Fibroblast of villous mesenchyme (primary cell): ENCODE measurements at places on chromosomes 6 and 20.

GRCh38 chr6:168128631-168129291 is 49.7 kb upstream of the FRMD1 start:
- no peak for DNase-seq

- DNase-seq = no peak
These were observed 314.8 kb downstream of the QKI start for GRCh38 chr6:163729127-163729872.

DNA sequence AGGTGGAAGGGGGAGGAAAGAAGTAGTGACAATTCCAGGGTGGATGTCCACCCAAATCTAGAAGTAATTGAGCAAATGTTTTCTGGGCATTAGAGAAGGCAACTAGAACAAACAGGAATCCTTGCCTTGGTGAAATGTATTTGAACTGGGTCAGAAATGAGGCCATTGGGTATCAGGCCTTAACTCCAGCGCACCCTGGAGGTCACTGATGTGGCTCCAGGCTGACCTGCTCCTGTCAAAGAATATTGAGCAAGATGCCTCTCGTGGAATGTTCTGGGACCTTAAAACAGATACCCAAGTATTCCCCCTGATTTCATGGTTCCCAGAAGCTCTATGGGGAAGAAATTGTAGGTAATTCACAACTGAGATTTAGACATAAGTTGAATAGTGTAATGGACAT is 6.9 kb downstream of the HLA-DPB1 start:
- peak; percentile 9 for DNase-seq

- no peak for DNase-seq
These were observed 201.0 kb upstream of the CST7 start for GRCh38 chr20:24747881-24748595.

- no peak for DNase-seq
These were observed 10.0 kb downstream of the PKIG start for GRCh38 chr20:44592366-44592765.

DNA sequence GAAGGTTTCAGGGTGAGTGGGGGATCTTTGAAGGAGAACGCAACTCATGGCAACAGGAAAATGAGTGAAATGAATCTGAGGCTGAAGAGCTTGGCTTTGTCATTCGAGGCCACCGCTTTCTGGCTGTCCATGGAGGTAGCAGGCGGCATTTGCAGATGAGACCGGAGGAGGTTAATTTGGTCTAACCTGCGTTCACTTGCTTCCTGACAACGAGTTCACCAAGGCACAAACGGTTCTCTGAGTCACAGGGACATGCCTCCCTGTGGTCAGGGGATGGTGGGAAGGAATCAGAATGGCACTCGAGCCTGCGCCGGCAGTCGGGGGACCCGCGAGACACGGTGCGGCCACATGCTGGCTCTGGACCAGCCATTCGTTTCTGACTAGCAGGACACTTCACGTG is 75.0 kb downstream of the IRF4 start:
- no peak for DNase-seq

DNA sequence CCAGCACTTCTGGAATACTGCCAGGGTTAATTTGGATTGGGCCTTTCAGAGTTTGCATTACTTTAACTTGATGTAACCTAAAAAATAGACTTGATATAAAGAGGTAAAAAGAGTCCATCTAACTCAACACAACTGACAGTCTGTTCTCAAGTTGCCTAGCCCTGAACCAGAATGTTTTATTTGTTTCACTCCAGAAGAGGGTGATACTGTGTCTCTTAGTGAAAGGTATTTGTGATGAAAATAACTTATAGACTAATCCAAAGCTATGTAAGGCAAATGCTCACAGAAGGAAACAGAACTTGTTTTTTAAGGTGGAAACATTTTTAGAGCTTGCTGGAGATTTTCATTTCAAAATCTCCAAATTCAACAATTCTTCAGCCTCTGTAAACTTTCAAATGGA is 469.1 kb upstream of the RUNX2 start:
- no peak for DNase-seq

- no peak for DNase-seq
These were observed 270.8 kb downstream of the CDKAL1 start for GRCh38 chr6:20805021-20805420.

DNA sequence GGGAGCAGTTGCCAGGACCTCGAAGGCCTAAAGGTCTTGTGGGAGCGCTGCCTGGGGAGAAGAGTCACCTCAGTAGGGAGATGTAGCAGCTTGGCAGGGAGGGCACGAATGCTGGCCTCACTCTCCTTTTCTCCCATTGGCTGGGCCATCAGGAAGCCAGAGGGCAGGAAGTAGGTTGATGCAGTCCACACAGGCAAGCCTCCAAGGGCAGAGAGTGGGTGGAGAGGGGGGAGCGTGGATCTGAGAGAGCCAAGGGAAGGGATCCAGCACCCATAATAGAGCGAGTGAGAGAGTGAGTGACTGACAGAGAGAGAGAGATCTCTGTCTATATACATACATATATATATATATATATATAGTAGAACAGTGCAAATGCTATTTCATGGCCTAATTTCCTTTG is 215.3 kb upstream of the LRFN2 start:
- no peak for DNase-seq

DNA sequence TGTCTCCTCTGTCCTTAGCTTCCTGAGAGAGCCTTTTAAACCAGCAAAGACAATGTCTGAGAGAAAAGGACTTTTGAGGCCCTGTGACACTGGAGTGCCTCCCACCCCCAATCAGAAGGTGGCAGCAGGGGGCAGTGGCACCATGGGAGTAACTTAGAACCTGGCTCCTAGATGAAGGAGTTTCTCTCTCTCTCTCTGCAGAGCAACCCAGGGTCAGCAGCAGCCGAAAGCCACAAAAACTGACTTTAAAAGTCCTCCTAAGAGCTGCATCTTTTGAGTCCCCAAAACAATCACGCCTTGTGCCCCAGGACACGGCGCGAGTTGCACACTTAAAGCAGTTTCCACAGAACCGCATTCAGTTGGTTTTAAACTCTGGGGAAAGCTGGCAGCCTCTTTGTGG is 5.3 kb upstream of the TCP11 start:
- DNase-seq = peak; percentile 48

- no peak for DNase-seq
These were observed 12.6 kb upstream of the SLC23A2 start for GRCh38 chr20:5013682-5014447.

- DNase-seq = no peak
These were observed 541.9 kb upstream of the SPTLC3 start for GRCh38 chr20:12466915-12467314.

DNA sequence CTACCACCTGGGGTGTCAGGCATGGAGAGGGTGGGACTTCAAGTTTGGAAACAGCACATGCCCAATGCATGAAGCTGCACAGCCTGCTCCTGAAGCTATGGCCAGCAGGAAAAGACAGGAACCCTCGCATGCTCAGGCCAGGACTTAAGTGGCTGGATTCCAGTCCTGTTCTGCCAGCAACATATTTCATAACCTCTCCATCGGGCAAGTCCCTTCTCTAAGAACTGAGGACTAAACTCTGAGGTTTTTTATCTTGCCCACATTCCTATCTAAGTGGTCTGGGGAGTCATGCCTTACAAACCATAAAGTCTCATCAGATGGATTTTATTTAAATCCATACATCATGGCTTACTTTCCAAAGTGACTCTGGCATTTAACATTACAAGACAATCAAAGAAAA is 27.5 kb upstream of the AGPAT4 start:
- peak; percentile 93 for DNase-seq

- peak; percentile 36 for DNase-seq
These were observed 1.0 kb downstream of the TRERF1 start for GRCh38 chr6:42450477-42451332.

- peak; percentile 80 for DNase-seq
These were observed 10.8 kb upstream of the BFSP1 start for GRCh38 chr20:17541996-17542395.

DNA sequence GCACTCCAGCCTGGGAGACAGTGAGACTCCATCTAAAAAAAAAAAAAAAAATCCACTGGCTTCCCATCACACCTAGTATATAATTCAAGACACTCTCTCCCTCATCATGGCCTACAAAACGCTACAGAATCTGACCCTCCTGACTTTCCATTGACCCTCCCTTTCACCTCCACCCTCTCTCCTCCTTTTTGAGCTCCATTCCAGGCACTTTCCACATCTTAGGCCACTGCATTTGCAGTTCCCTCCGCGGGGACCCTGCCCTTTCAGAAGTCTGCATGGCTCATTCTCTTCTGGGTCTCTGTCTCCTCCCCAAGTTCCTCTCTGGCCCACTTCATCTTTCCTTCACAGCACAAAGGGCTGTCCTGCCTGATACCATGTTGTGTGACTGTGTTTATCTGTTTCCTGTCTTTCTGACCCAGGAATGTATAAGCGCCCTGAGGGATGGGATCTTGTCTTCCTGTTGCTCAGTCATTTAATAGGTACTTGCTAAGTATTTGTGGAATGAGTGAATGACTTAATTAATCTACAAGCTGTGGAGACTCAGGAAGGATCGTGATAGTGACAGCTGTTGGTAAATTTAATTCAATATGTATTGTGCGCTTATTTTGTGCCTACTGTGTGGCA is 35.2 kb downstream of the NCR2 start:
- no peak for DNase-seq

DNA sequence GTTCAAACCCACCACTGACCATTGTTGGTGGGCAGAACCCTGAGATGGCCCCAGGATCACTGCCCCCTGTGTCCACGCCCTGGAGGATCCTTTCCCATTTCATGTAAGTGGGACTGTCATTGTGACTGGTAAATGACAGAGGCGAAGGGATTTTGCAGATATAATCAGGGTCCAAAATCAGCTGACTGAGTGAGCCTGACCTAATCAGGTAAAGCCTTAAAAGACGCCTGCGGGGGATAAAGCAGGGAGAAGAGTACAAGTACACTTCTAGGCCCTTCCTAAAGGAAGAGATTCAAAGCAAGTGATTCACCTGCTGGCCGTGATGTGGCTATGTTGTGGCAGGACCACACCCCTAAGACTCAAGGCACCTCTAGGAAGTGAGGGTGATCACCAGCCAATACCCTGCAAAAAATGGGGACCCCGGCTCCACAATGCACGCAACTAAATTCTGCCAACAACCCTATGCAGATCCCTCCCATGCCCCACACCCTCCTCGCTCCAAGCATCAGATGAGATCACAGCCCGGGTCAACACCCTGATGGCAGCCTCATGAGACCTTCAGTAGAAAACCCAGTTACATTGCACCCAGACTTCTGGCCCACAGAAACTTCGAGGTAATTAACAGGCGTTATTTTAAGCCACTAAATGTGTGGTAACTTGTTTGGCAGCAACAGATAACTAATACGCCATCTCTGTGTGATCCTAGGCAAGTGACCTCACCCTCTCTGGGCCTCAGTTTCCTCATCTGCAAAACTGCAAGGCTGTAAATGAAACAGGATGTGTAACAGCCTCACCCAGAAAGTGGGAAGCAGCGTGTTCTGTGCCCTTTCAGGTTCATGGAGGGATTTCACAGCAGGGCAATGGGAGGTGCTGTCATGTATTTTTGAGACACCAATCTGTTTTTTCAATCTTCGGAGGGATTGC is 11.3 kb downstream of the PREX1 start:
- DNase-seq = no peak

- no peak for DNase-seq
These were observed 9.8 kb downstream of the NEDD9 start for GRCh38 chr6:11222385-11223277.

- peak; percentile 57 for DNase-seq
These were observed 40.9 kb downstream of the ZFP64 start for GRCh38 chr20:52150440-52151258.

DNA sequence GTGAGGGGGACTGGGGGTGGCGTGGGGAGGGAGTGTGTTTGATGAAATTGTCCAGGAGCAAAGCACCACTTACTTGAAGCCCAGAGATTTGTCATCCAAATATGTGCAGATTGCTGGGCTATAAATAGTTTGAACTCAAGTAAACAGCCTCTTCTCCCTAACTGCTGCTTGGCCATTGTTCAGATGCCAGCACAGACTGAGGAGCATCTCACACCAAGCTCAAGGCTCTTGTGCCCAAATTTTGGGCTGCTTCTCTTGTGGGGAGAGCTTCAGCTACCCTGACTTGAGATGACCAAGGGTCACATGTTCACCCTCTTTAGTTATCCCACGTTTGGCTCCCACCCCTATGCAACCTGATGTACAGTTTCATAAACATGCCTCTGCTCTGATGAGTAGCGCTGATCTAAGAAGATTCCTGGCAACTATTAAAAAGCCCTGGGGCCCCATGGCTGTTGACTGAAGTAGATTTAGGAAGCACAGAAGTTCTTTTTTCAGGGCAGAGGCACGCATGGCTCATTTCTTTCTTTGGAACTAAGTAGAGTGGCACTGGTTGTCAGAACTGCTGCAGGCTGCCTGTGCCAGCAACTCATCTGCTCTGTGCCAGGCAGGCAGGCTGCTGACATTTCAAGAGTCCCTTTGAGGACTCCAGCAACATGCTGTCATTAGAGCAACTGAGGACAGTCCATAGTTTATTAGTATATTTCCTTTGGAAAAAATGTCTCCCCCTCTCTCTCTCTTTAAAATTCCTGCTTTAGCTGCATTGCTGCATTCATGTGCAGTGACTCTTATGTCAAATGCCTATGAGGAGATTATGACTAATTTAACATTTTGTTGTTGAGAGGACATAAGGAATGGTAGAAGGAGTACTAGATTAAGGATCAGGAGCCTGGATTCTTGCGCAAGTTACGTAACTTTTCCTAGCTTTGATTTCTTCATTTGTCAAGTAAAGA is 9.6 kb upstream of the PKIG start:
- DNase-seq = peak; percentile 90

GRCh38 chr20:38113401-38114325 is 51.4 kb downstream of the TGM2 start:
- DNase-seq = peak; percentile 73

- DNase-seq = no peak
These were observed 104.3 kb downstream of the SLC23A2 start for GRCh38 chr20:4896971-4897497.

DNA sequence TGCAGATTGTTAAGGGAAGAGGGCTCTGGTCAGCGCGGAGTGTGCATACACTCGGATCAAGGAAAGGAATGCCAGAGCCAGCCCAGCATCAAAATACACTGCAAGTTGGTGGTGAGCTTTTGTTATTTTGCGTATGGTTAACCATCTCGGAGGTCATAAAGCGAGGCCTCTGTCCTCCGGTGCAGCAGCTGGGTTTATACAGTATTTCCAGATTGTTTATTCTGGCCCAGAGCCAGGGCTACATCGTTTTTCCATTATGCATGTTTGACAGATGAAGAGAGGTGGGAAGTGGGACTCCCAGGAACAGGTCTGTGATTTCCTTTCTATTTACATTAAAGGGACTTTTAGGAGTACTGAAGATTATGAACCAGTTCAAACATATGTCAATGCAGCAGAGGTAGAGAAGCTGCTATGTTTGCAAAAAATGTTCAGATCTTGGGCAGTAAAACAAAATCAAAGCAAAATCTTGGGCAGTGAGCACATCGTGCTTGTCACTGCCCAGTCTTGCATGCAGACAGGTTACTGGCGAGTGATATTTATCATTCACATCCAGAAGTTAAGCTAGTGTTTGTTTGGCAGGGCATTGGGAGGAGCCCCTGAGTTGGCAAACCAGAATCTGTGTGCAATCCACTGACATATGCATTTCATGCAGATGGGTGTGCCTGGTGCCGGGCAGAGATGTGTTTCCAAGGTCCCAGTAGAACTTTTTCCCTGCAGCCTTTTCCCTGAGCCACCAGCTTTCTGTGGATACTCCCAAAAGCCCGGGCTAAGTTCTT is 256.3 kb upstream of the TAB2 start:
- DNase-seq = peak; percentile 82

GRCh38 chr6:155260686-155261085 is 3.1 kb upstream of the CLDN20 start:
- DNase-seq = no peak

- no peak for DNase-seq
These were observed 126.8 kb upstream of the THBS2 start for GRCh38 chr6:169380493-169380892.
